SIG-M5 (cell line): ENCODE measurements at places on chromosomes 4 and X.

GRCh38 chr4:106585915-106586349 is 217.4 kb upstream of the GIMD1 start:
- DNase-seq, result no peak

- no peak for DNase-seq
These were observed 70.7 kb downstream of the RASL11B start for GRCh38 chr4:52932591-52933470.

GRCh38 chr4:177448850-177449249 is 6.6 kb upstream of the AGA start:
- DNase-seq, result no peak

GRCh38 chr4:30719454-30720020 is 632 bp upstream of the PCDH7 start:
- no peak for DNase-seq

DNA sequence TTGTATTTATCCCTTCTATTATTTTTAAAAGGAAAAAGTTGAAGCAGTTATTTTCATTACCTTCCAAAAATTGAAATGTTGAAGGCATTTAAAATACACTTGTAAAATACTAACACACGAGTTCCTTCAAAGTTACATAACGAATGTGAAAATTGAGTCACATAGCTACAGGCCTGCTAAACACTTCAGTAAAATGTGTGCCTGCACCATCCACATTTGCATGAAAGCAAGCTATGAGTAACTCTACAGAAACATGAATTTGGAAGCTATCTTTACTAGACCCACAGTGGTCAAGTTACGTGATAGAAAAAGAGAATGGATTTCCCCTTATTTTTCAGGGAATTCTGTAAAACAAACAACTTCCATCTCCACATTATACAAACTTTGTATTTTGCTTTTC is 1148.8 kb upstream of the PCDH7 start:
- no peak for DNase-seq
